ENCODE measurements at places on chromosomes 6 and 20.

DNA sequence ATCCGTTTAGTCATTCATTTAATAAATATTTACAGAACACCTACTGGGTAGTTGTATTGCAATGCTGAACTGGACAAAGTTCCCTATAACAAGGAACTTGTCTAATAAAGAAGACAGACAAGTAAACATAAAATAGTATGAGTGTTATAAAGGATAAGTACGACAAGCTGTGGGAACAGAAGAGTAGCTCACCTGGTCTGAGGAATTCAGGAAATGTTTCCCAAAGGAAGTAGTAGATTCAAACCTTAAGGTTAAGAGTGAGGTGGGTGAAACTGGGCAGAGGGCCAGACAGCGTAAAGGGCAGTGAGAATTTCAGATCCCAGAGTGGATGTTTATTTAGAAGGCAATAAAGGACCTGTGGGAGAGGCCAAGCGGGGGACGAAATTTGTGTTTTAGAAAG is 72.3 kb upstream of the CD2AP start:
- DNase-seq: no peak

- no peak for DNase-seq
Measured at GRCh38 chr20:62356589-62357186, 10.4 kb downstream of the LAMA5 start.

GRCh38 chr6:154506991-154507898 is 3.2 kb downstream of the CNKSR3 start:
- no peak for DNase-seq

GRCh38 chr20:10412591-10413408 is 21.2 kb downstream of the MKKS start:
- DNase-seq: no peak

DNA sequence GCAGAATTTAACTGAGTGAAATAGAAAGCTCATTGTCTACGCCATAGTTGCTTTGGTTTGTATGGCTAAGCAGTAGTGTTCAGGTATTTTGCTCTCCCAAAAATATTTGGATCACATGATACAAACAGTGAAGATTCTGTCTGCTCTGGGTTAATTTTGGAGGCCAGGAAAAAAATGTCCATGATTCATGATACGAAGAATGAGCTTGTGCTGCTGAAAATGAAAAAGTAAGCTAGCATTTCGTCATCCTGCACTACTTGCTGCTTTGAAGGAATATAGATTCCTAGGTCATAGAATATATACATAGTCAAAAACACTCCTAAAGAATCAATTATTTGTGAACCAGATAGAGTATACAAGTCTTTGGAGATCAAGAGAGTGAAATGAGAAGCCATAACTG is 8.3 kb downstream of the WRNIP1 start:
- DNase-seq: no peak

- no peak for DNase-seq
Measured at GRCh38 chr6:50840811-50841192, 22.1 kb downstream of the TFAP2B start.

- DNase-seq: no peak
Measured at GRCh38 chr6:125759959-125760457, 10.6 kb downstream of the HEY2 start.

- DNase-seq: peak; percentile 75
Measured at GRCh38 chr6:138086573-138087196, 20.5 kb downstream of the PERP start.

- no peak for DNase-seq
Measured at GRCh38 chr20:21632031-21632734, 73.3 kb upstream of the PAX1 start.

DNA sequence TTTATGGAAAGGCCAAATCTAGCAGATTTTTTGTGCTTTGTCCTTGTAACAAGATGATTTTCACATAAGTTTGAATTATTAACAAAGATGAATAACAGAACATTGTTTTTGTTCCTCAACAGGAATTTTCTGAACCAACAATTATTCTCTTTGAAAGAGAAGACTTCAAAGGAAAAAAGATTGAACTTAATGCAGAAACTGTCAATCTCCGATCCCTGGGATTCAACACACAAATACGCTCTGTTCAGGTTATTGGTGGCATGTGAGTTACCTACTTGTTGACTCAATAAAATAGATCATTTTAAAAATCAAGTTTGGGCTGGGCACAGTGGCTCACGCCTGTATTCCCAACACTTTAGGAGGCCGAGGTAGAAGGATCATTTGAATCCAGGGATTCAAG is 70.9 kb downstream of the RTN4IP1 start:
- no peak for DNase-seq

- DNase-seq: no peak
Measured at GRCh38 chr20:63941282-63942081, 14.7 kb downstream of the UCKL1 start.

DNA sequence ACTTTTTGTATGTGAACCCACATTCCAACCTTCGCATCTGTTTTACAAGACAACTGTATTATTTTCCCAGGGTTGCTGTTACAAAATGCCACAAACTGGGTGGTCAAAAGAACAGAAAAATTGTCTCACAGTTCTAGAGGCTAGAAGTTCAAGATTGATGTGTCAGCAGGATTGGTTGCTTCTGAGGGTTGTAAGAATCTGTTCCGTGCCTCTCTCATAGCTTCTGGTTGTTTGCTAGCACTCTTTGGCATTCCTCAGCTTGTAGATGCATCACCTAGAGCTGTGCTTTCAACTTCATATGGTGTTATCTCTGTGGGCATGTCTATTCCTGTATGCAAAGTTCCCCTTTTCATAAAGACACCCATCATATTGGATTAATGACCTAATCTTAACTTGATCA is 1067.2 kb downstream of the EPHA7 start:
- DNase-seq: no peak

- no peak for DNase-seq
Measured at GRCh38 chr20:4267242-4267641, 251.9 kb upstream of the RNF24 start.

DNA sequence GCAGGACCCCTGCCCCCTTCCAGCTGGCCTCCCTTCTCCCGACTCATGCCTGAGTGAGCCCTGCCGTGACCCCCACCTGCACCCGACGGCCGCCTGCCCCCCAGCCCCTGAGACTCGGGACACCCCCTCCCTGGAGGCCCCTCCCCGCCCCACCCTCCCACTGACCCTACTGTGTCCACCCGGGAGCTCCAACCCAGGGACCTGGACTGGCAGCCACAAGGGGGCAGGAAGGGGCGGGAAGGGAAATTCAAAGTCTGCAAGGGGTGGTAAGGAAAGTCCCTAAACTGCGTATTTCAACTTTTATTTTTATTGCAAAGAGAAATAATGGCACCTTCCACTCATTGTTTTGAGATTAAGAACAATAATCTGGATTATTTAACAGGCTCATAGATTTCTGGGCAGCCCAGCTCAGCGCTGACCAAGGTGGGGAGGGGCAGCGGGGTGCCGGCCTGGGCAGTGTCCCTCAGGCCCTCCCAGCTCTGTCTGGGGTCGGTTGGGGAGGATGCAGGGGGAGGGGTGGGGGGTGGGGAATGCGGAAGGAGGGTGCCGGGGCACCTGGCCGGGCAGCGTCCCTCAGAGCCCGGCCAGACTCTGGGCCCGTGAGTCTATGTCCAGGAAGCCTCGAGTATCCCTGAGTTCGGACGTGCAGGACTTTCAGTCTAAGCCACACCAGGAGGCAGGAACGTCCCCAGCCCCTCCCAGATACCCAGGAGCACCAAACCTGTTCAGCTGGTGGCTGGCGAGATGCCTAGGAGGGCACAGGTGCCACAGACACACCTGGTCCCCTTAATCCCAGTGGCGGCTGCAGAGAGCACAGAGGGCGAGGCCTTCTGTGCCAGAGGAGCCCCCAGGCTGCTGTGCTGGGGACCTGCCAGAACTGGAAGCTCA is 1.3 kb upstream of the PTK6 start:
- DNase-seq: no peak

GRCh38 chr6:142381181-142381580 is 79.4 kb downstream of the ADGRG6 start:
- no peak for DNase-seq

DNA sequence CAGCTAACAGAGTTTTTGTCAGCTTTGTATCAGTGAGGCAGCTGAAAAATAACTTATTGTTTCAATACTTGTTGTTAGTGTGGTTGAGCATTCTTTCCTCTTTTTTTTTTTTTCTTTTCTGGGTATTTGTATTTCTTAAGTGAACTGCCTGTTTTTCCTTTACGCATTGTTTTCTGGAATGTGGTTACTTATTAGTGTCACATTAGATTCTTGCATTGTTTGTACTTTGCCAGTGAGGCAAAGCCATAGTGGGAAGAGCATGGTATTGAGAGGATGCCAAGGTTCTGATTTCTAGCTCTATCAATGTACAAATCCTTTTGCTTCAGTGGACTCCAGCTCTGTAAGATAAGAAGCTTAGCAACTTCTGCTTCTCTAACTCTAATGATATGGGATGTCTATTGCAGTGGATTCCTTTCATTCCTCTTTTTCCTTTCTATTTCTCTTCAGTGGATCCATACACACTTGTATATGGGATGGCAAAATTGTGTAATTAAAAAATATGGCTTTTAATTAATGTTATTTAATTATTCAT is 3.9 kb downstream of the CDKAL1 start:
- no peak for DNase-seq

- DNase-seq: no peak
Measured at GRCh38 chr6:56474532-56474931, 168.2 kb downstream of the DST start.

GRCh38 chr20:19453862-19454261 is 241.4 kb downstream of the SLC24A3 start:
- DNase-seq: no peak

GRCh38 chr6:110449541-110449895 is 26.9 kb downstream of the SLC22A16 start:
- no peak for DNase-seq

- DNase-seq: no peak
Measured at GRCh38 chr6:5986861-5987260, 19.9 kb downstream of the NRN1 start.

- no peak for DNase-seq
Measured at GRCh38 chr20:739736-740135, 28.6 kb downstream of the SLC52A3 start.

GRCh38 chr6:6893701-6894100 is 214.1 kb upstream of the RREB1 start:
- DNase-seq: no peak

DNA sequence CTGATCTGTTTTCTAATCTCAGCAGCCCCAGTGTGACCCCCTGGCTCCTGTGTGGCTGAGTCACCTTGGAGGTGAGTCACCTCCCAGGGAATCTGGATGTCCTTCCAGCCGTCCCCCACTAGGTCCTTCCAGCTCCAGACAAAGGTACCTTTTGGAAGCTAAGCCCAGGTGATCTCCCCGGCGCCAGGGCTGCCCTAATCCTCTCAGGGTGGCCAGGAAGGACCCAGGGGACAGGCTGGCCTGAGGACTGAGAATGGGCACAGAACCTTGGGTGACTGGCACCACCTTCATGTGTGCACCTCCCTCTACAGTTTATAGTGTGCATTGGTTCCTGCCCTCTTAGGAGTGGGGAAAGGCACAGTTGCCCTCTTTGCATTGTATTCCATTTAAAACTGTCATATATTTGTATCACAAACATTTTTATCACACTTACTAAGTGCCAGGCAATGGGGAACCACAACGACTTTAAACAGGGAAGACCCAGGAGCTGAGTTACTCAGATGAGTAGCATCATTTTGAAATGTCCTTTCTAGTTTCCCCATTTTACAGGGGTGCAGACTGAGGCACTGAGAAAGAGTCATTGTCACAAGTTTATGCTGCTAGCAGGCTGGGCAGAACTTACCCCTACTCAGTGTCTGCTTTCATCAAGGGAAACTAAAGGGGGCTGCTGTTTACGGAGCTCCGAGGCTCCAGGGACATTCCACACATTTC is 2.6 kb upstream of the BPIFB4 start:
- no peak for DNase-seq

DNA sequence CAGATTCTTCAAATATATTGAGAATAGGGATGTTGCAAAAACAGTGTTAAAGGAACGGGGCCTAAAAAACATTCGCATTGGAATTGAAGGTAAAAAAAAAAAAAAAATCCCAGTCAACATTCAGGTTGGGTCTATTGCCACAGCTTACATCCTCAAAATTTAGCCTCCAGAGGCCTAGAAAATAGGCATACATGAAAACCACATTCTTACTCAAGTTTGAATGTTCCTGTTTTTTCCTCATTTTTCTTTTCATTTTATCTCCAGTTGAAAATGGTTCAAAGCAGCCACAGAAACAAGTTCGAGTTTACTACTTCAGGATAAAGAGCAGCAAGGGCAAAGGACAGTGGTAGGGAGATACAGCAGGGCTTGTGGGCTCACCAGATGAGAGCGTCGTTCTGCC is 41.9 kb downstream of the KCTD20 start:
- DNase-seq: no peak

DNA sequence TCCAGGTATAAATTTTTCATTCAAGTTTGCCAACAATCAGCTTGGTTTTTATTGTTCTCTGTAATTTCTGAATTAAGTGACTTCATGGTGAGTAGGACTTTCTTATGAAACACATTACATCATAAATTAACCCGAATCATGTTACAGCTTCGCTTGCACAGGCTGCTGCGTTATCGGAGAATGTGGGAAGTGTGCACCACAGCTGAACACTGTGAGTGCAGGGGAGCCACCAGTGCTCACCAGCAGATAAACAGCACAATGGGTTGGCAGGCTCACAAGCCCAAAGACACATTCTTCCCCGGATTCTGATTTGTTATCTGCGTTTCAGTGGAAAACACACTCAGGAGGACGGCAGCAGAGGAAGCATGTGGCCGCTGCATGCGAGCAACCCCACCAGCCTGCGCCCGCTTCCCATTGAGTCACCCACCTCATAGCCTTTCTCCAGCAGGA is 121.1 kb downstream of the GMDS start:
- no peak for DNase-seq

- DNase-seq: no peak
Measured at GRCh38 chr6:25387483-25387882, 108.3 kb downstream of the CARMIL1 start.

DNA sequence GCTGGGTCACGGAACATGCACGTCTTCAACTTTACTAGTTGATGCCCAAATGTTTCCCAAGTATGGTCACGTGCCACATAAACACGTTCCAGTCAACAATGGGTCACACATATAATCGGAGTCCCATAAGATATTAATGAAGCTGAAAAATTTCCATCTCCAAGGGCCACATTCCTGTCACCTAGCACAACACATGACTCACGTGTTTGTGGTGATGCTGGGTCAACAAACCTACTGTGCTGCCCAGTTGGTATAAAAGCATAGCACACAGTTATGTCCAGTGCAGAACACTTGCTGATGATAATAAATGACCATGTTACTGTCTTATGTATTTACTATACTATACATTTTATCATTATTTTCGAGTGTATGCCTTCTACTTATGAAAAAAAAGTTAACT is 68.0 kb upstream of the INSM1 start:
- no peak for DNase-seq

- no peak for DNase-seq
Measured at GRCh38 chr20:10527781-10528180, 92.7 kb downstream of the SLX4IP start.
